Stimulated activated CD4-positive, alpha-beta T cell treated with anti-CD3 and anti-CD28 coated beads, Interleukin-1b, Interleukin-23, amount 100 ng/mL, for 1 hour (primary cell): ENCODE measurements at places on chromosomes 5 and 9.

DNA sequence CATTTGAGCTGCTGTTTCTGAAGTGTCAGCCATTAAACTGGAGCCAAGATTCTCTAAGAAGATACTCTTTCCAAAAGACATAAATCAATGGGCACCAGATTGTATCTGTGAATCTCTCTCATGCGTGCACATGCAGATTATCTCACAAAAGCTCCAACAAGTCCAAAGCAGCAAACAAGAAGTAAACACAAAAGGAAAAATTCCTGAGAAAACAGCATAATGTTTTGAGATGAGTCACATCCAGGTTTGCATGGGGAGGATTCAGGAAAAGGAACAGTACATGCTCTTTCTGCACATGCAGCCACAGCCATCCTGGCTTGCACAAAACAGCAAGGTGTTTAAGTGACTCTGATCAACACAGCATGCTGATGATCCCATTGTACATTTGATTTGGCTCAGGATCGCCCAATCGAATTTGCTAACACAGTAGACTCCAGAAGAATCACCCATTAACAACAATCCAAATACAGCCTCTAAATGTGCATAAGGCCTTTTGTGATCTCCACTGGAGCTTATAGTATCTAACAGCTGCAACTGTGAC lies 143.1 kb downstream of the ELAVL2 start:
- no peak for DNase-seq

GRCh38 chr9:26502311-26502710 lies 390.3 kb downstream of the CAAP1 start:
- no peak for DNase-seq

- no peak for DNase-seq
These were observed 172.8 kb downstream of the NR3C1 start for GRCh38 chr5:143230676-143230996.

GRCh38 chr5:33614039-33614438 lies 173.3 kb downstream of the TARS1 start:
- DNase-seq = no peak

DNA sequence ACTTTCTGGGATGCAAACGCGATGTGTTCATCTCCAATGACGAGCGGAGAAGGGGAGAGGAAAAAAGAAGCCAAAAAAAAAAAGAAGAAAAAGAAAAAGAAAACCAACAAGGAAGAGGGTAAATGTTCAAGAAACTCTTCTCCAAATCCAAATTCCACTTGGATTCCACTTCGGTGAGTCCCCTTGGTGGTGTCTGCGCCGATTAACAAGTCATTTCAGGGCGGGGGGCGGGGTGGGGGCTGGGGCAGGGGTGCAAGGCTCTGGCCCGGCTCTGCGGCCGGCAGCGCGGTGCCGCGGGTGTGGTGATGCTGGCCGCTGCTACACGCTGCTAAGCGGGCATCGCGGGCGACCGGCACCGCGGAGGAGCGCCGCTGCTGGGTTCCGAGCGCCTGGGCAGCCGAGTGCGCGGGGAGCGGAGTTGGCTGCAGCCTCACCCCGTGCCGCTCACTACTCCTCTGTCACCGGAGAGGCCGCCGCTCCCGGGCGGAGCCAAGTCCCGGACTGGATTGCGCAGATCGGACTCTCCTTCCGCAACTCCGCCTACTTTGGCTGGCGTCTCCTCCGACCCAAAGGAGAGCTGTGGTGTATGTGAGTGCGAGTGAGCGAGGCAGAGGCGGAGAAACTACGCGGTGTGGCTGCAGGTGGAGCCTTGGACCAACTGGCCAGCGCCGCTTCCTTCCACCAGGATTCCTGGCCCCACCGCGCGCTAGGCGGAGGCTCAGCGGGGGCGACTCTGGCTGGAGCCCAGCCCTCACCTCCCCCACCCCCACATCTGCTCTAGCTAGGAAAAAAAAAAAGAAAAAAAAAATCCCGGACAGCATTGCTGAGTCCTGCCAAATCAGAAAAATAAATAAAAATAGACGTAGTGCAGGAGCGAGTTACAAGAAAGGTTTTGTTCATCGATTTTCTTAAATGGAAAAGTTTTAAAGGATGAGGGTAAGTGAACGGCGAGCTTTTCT lies at the start of gene SEMA6A:
Gene SEMA6A (minus strand): TSS at position 457 of the 959 bp plus-strand sequence. CDS start 69,879 bp downstream, outside the sequence.
- no peak for DNase-seq

GRCh38 chr9:72551306-72551705 lies 29.9 kb downstream of the TMC1 start:
- DNase-seq = no peak

GRCh38 chr5:72654231-72654630 lies 147.0 kb upstream of the ZNF366 start:
- DNase-seq = no peak

DNA sequence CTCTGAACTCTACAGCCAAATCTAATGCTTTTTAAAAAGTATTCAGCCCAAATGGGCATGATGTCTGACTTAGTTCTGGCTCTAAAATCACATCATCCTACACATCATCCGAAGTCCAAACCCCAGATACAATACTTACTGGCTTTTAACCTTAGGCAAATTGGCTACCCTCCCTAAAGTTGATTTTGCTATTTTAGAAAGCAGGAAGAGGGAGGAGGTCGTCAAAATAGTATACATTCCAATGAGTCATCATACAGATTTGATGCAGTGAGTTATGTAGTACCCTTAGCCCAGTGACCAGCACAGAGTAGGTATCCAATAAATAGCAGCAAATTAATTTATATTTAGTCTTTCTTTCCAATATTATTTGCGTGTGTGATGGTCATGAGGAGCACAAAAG lies 582.0 kb upstream of the TUSC1 start:
- DNase-seq = no peak

GRCh38 chr5:89878140-89879132 lies 531.1 kb downstream of the CETN3 start:
- no peak for DNase-seq

DNA sequence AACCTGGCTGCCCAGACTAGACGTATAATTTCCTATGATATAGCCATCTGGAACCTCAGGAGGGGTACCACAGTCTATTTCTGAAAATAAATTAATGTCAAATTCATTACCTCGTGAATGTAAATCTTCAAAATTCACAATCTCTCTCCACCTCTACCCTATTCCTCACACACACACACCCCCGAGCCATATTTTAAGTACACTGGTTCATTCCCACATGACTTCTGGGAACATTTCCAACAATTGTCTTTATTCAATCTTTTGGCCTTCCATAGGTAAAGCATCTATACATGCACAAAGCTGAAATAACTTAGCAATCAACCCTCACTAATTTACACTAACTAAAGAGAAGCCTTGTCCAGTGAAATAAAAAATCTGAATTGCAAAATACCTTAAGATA lies 32.7 kb downstream of the SUSD1 start:
- DNase-seq = no peak

DNA sequence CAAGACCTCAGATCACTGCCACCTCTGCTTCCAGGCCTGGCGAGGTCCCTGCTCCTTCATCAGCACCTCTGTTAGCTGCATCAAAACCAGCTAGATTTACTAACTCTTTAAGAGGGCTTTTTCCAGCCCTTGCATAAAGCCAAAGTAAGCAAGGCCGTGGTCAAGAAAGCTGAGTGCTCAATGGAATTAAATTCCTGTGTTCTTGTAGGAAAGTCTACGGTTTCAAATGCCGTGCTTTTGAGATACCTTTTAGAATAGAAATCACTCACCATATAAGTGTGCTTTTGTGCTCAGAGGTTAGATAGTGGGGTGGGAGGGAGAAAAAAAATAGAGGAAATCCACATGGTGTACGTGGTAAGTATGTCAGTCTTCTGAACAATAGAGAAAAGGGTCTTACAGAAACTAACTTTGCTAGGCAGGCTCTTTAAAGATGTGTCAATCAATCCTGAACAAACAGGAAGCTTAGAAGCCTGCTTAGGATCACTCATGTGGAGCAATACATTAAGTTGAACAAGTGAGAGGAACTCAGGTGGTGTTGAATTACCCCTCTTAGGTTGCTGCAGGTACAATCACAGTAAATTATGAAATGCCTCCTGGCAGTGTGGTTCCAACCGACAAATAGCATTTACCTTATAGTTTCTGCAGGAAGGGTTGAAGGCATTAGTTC lies 79.7 kb downstream of the SEMA6A start:
- DNase-seq = no peak

- no peak for DNase-seq
These were observed 137.5 kb downstream of the ICE1 start for GRCh38 chr5:5560016-5560415.

GRCh38 chr5:147332658-147333057 lies 97.8 kb downstream of the STK32A start:
- DNase-seq = no peak

GRCh38 chr9:81619353-81620001 lies 69.9 kb downstream of the TLE1 start:
- no peak for DNase-seq

DNA sequence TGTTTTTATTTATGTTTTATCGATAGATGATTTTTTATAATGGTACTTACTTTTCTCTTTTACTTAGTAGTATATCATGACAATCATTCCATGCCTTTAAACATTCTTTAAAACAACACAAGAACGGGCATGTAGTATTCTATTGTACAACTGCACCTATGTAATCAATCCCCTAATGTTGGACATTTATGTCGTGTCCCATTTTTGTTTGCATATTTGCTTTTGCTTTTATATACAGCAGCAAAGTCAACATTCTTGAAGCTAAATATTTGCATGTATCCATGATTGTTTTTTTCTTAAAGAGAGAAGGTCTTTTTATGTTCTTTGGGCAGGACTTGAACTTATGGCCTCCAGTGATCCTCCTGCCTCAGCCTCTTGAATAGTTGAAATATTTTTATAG lies 527.0 kb upstream of the CLINT1 start:
- DNase-seq = no peak

GRCh38 chr9:96027251-96028131 lies 152.0 kb downstream of the ERCC6L2 start:
- DNase-seq = no peak

GRCh38 chr5:80487444-80487828 lies 464 bp upstream of the FAM151B start:
- DNase-seq = no peak

- no peak for DNase-seq
These were observed 284.5 kb downstream of the NTRK2 start for GRCh38 chr9:84953797-84954705.
